ENCODE measurements at places on chromosomes 5 and 9.

DNA sequence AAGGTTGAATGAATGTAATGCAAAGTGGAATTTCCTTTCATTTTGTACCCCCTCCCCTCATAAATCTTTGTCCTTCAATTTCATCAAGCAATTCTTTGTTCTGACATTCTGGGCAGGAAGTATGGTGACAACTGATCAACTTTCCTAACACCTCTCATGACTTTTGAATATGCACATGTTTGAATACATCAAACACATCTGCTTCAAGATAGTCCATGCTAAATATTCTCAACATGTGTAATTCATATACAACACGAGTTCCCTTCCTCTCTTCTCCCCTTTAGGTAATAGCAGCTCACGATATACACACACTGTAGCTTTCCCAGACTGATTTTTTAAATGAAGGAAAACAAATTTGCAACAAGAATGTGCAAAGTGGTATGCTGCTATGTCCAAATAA lies 103.6 kb upstream of the EFNA5 start:
- DNase-seq: no peak

GRCh38 chr5:142441616-142442015 lies 116.8 kb upstream of the SPRY4 start:
- no peak for DNase-seq

- peak; percentile 49 for DNase-seq
Measured at GRCh38 chr5:149450199-149450598, 71.1 kb upstream of the IL17B start.

DNA sequence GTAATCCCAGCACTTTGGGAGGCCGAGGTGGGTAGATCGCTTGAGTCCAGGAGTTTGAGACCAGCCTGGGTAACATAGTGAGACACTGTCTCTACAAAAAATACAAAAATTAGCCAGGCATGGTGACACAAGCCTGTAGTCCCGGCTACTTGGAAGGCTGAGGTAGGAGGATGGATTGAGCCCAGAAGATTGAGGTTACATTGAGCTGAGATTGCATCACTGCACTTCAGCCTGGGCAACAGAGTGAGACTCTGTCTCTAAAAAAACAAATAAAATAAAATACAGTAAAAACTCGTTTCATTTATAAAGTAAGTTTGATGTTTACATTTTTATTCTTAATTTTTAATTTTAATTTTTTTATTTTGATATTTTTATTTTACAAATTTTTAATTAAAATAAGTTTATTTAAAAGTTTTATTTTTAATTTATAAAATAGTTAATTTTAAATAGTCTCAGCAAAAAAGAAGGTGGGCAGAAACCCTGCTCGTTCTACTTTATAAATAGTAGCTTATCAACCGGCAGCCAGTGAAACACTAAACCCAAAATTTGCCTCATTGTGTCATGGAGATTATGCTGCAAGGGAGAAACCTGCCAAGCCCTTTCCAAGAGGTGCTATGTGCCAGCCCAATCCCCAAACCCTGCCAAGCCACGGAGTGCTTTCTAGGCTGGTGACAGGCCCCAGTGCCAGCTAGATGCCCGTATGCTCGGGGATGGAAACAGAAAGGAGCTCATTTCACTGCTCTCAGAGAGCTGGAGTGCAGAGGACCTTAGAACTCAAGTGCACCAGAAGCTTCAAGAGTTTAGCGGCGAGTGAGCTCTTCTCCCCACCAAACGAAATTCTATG lies 38.9 kb downstream of the SERINC5 start:
- DNase-seq: peak; percentile 81

GRCh38 chr5:177496070-177496726 lies 1.2 kb downstream of the PDLIM7 start:
- DNase-seq: no peak

DNA sequence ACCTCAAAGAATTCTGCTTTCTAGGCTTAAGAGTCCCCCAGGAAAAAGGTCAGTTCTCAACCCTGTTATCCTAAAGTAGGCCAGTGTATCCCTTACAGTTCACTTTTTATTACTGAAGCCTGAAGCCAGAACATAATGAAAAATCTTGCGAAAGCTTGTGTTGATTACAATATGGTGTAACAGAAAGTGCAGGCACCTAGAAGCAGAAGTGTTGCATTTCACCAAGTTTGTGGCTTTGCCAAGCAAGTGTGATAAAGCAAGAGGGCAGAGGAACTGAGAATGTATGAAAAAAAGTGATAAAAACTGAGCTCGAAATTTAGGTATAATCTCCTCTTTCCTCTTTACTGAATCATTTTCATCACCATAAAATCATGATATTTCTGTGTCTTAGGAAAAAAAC lies 26.2 kb downstream of the AGTPBP1 start:
- DNase-seq: no peak

- DNase-seq: no peak
Measured at GRCh38 chr9:130501639-130502038, 56.9 kb downstream of the ASS1 start.

- no peak for DNase-seq
Measured at GRCh38 chr5:588406-588995, 23.6 kb upstream of the CEP72 start.

DNA sequence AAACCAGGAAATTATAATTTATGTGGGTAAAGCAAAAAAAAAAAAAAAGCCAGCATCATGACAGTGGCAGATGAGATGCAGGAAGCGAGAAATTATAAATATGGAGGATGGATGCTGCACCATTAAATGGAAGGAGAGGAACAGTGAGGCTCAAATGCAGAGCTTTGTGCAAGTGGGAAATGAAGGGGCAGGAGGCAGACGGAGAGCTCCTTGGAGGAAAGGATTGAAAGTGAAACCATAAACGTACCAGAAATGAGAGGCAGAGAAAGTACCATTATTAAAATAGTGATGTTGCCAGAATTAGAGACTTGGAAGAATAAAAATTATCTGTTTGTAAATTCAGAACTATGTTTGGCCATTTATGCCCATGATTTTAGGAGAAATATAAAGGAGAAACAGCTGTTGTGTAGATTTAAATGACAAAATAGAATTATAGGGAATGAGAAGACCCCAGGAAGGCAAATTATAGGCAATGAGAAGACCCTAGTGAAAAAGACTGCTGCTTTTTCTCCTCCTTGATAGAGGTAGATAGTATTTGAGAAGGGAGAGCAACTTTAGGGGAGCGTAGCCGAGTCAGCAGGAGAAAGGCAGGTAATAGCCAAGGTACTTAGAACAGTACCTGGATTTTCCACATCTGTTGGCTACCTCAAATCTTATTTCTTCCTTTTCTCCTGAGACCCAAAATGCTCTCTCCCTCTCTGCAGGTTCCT lies 341.0 kb upstream of the CD180 start:
- DNase-seq: no peak

DNA sequence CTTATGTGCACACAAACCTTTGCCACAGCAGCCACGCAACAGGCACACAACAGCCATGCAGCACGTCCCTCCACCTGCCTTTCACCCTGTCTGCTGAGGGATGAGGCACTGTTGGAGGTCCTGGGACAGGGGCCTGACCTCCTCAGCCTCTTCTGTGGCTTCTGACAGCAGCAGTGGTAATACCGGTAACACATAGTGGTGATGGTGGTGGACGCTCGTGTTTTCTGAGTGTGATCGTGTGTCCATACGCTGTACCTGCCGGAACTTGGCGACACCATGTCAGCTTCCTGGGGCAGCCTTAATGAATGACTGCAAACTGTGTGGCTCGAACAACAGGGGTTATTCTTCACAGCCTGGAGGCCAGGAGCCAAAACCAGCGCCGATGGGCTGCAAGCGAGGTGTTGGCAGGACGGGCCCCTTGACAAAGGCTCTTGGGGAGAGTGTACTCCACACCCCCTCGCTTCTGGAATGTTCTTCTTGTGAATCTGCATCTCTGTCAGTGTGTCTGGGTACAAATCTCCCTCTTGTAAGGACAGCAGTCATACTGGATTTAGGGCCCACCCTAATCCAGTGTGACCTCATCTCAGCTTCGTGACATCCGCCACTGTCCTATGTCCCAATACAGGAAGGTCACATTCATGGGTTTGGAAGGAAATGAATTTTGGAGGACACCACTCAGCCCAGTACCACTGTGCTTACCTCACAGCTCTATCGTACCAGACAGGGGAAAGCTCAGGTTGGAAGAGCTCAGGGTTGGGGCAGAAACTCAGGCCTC lies 55.3 kb upstream of the EXOC3 start:
- peak; percentile 2 for DNase-seq

DNA sequence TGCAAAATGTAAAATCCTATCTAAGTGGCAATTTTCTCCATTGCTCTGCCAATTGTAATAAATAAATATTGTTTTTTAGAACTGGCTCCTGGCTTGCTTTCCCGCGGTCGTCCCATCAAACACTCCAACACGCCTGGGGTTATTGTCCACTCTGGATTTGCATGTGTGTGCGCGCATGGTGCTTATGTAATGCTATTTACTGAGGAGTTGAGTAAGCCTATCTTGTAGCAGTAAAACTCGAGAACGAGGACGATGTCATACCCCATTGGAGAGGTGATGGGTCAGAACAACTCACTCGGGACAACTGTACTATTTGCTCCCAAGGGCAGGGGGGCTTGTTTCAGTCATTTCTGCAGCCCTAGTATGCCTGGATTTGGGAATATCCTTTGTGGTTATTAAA lies 220.9 kb downstream of the PAX5 start:
- no peak for DNase-seq

DNA sequence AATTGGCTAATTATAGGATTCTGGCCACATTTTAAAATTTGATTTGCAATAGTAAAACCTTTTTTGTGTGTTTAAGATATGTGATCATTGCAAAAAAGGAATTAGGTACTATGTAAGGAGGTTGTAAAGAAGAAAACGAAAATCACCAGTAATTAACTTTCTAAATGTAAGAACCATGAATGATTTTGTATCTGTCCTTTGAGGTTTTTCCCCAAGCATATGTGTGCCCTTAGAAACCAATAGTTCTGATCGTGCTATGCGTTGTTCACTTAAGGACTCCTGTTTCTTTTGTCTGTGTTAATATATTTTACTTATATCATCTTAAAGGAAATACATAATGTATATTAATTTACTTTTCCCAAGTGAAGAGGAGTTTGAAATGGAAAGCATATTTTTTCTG lies 410.2 kb downstream of the PSAT1 start:
- DNase-seq: no peak

DNA sequence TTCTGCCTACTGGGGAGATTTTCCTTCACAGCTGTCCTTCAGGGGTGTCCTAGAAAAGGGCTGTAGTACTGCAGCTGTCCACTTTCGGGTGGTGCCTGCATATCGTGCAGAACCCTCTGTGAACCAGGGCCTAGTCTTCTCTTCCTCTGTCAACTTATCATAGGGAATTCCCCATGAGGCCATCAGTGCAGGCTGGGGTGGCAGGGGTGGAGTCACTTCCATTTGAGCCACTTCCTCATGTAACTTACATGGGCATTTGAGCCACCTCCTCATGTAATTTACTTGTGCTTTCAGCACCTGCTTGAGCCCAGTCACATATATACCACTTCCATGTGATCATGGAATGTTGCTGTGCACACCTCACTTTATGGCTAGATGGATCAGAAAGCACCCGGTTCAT lies 742.0 kb upstream of the RGMB start:
- DNase-seq: no peak

GRCh38 chr5:29867155-29867554 lies 1326.3 kb upstream of the CDH6 start:
- no peak for DNase-seq

GRCh38 chr5:82812575-82812974 lies 264.6 kb downstream of the TMEM167A start:
- DNase-seq: no peak

DNA sequence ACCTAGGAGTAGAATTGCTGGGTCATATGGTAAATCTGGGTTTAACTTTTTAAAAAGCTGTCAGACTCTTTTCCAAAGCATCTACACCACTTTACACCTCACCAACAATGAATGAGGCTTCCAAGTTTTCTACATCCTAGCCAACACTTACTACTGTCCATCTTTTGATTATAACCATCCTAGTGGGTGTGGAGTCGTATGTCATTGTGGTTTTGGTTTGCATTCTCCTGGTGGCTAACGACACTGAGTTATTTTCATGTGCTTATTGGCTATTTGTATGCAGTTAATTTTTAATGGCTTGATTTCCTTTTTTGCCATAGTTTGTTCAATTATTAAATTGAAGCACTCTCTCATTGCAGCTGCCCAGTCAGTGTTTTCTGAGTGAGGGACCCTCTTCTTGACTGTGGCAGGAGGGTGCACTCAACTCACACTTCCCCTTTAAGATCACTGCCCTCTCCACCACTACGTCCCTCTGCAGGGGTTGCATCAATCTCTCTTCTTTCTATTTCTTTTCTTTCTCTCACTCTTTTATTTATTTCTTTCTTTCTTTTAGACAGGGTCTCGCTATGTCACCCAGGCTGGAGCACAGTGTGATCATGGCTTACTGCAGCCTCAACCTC lies 182.3 kb downstream of the C9orf152 start:
- no peak for DNase-seq

- DNase-seq: no peak
Measured at GRCh38 chr5:149811453-149811852, 81.3 kb downstream of the PPARGC1B start.

DNA sequence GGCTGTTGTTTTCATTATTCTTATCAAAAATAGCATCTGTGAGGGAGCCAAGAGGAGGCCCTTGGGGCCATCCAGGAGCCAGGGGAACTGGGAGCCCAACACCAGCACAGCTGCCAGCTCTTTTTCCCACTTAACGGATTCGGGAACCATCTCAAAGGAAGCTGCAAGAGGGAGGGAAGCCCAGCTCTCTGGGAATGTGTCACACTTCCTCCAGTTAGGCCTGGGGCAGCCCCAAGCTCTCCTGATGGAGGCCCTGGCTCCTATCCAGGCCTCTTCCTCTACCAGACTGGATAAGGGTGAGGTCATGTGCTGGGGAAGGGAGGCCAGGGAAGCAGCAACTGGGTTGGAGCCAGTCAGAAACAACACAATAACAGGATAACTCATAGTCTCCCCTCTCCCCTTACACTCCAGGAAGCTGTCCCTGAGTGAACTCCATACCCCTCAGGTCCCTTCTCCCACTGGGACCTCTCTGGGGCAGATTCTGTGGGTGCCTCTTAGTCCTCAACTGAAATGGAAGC lies 12.7 kb downstream of the CSF2 start:
- no peak for DNase-seq

- no peak for DNase-seq
Measured at GRCh38 chr9:128049843-128050242, 17.3 kb downstream of the NAIF1 start.

- no peak for DNase-seq
Measured at GRCh38 chr9:21324047-21324446, 11.2 kb downstream of the KLHL9 start.

GRCh38 chr5:135489466-135490244 lies 37.5 kb upstream of the TIFAB start:
- DNase-seq: no peak

DNA sequence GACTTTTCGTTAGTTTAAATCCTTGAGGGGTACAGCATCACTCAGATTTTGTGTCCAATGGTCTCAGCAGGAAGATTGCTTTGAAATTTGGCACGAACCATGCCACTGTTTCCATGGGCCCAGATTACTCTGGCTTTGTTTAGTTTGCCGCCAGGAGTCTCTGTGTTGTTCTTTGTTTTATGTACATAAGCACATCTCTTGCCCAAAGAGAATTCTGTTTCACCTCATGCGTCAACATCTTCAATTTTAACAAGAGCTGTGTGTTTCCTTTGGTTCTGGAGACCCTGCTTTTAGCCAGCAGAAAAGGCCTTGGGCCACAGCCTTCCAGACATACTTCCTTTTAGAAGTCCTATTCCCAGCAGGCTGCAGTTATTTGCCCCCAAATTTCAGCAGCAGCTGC lies 62.4 kb downstream of the TNPO1 start:
- peak; percentile 60 for DNase-seq
